CD4-positive, CD25-positive, alpha-beta regulatory T cell (primary cell): ENCODE measurements at places on chromosomes 6 and 20. TPM values are rescaled to one million over a fixed set of nuclear protein-coding genes. Genes with fewer than 3 reads are reported as not detected.

Gene PKHD1
- not detected for polyA plus RNA-seq

GRCh38 chr20:45282700-45283550, 23.7 kb upstream of the RBPJL start:
- no peak for DNase-seq

DNA sequence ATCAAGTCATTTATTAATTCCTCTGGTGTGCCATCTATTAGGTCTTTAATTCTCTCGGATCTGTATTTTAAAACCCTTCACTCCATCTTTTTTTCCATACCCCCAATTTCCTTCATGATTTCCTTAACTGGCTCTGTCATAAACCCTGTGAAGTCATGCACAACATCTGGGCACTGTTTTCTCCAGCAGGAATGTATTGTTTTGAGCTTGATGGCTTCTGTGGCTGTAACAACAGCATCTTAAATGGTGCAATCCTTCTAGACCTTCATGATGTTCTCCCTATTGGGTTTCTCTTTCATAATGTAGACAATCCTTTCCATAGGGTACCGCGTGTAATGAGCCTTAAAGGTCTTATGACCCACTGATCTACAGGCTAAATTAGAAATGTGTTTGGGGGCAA, 29.0 kb downstream of the CDK19 start:
- DNase-seq = no peak

- DNase-seq = no peak
Measured at GRCh38 chr20:25067102-25067987, 9.4 kb upstream of the ACSS1 start.

DNA sequence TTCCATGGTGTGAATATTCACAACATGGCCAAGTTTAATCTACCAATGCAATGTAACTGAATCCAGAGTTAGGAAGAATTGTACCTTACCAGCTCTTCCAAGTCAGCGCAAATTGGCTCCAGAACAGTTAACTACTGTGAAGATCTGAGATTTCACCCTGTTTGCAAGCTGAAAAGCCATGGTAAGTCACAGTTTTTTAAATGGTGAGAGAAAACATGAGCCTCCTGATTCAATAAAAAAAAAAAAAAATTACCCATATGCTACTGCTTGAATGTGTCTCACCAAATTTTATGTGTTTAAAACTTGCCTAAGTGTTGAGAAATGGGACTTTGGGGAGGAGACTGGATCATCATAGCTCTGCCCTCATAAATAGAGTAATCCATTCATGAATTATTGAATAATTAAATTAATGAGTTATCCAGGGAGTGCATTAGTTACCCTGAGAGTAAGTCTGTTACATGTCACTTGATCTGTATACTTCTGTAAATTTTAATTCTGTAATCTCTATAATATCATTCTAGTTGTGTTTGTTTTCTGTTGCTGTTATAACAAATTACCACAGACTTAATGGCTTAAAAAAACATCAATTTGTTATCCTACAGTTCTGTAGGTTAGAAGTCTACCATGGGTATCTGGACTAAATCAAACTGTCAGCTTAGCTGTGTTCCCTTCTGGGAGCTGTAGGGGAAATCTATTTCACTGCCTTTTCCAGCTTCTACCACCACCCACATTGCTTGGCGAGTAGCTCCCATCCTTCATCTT, 1355.9 kb downstream of the GRIK2 start:
- DNase-seq = no peak

DNA sequence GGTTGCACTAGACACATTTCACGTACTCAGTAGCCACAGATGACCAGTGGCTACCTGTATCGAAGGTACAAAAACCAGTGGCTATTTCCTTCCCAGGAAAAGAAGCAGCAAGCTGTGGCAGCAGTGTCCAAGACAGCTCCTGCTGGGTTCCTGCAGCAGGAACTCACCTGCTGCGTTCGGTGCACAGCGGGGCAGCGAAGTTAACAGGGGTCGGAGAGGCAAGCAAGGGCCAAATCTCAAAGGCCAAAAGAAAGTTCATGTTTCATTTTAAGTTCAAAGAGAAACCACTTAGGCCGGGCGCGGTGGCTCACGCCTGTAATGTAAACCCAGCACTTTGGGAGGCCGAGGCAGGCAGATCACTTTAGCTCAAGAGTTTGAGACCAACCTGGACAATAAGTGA, 26.9 kb downstream of the ASIP start:
- DNase-seq = no peak

DNA sequence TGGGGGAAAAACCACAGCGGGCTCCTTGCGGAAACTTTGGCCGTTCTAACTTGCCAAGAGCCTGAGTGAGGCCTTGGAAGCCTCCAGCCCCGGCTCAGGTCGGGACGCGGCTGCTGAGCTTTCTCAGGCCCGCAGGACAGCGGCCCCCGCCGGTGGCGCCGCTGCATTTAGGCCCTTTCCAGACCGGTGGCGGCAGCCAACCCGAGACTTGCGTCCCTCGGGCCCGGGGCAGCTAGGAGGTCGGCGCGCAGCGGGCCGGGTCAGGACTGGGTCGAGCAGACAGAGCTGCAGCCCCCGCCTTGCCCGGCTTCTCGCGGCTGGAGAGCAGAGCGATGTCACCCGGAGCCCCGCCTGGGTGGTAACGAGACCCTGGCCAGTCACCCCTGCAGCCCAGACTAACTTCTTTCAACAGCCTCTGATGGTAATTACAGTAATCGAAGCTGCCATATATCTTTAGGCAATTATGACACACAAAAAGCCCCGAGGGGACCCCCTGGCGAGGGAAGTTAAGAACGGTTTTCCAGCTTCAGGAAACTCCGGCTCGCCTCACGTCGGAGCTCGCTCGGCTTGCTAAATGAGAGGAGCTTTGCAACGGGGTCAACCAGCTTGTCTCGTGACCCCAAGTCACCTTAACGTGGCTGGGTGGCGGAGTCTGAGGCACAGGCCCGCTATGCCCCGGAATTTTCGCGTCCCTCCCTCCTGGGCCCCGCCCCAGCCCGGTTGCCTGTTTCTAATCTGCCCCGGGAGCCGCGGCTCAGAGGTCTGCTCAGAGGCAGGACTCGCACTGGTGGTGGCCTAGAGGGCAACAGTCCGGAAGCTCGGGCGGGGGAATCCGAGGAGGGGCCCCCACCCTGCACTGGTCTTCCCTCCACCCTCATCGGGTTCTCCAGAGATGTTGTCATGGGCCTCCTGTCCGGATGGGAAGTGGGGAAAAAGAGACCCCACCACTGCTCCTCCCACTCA, 3.0 kb downstream of the NR2E1 start:
- DNase-seq = no peak

- DNase-seq = no peak
Measured at GRCh38 chr20:58361481-58362205, 27.4 kb upstream of the VAPB start.

DNA sequence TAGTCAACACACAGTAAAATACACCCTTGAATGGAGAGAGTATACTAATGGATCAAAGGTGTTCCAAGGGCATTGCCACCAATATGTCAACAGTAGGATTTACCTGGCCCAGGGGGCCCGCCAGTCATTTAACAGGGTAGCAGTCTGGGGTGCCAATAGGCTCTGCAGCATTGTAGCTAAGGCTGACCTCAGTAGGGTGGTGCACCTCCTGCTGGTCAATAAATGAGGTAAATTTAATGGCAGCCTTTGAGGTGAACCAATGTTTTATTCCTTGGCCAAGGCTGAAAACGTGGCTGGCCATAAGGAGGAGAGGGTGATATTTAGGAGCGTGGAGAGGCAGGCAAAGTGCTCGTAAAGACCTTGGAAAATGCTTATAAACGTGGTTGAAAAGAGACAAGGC, 147.2 kb downstream of the RPS12 start:
- DNase-seq = no peak

Gene HCK
- polyA plus RNA-seq = 0.23 TPM

DNA sequence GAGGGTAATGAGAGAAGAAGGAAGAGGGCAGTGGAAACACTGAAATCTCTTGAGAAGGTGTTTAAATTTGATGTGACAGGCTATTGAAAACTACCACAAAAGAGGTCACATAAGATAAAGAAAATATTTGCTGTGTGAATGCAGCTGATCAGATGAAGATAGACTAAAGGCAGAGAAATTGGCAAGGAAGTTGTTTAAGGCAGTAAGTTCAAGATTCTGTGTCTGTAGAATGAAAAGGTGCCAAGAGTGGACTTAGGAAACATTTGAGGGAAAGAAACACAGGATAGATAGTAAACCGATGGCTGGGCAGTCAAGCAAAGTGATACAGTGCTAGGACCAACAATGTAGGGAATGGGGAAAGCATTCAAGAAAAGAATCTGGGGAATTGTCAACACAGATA, 332.3 kb upstream of the MARCKS start:
- DNase-seq = no peak

Gene RAE1
- polyA plus RNA-seq = 52.1 TPM

DNA sequence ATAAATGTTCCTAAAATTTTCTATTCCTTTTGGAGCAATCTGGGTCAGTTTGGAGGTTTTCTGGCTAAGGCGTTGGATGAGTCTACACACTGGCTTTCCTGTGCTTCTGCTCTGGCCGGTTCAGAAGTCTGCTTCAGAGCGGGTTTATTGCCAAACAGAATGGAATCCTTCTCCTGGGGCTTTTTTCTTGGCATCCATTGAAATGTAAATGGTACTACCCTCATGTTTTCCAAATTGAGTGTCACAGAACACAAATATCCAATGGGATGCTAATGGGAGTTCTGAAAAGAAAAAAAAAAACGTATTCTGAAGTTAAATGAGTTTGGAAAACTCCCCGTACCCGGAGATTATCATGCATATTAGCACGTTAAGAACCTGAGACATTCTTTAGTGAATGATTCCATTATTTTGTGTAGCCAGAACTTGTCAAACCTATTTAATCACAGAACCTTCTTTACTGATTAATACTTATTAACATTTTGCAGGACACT, 930.3 kb downstream of the QKI start:
- DNase-seq = no peak

DNA sequence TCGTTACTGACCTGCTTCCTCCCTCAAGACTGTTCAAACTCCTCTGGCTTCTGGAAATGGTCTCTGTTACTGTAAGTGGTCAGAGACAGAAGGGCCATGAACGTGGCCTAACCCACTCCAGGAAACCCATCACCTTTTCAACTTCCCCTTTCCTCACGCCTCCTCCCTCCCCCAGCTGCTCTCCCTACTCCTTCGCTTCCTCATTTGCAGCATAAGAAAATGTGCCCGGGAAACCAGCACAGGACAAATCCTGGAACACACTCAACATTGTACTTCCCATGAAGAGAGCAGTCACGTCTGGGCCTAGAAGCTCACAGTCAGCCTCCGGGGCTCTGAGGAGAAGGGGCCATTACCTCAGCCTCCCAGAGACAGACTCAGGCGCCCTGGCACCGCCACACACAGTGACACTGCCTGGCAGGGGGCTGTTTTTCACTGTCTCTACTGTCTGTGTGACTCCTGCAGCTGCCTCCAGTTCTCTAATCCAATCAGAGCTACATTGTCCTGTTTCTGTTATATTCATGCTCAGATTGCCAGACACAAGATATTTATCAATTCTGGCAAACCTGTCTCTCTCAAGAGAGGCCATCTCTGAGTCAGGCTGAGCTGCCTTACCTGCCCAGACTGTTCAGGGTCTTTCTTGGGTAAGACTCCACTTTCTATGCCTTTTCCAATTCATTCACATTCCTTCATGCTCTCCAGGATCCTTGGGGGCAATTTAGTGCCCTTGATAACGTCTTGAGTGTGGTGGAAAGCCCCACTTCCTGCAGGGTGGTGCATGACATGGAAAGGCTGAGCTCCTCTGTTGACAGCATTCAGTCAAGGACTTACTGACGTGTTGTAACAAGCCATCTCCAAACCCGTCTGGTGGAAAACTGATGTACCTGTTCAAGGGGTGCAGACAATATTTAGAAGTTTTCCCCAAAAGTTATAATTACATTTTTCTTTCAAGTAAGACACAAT, 242.2 kb downstream of the HIVEP2 start:
- no peak for DNase-seq

DNA sequence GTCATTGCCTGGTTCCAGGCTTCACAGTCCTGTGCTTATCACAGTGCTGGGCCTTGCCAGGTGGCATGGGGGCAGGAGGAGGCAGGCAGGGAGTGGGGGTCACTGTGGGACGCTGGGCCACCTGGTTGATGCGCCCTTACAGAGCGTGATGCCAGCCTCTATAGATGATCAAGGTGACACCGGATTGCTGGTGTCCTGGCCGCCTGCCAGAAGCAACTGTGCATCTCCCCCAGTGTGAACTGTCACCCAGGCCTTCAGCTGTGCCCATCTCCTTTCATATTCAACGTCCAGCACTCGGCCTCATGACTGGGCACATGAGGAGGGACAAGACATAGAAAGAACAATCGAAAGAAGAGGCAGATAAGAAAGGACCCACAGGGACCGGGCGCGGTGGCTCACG, 318.9 kb downstream of the TAF4 start:
- DNase-seq = no peak

- no peak for DNase-seq
Measured at GRCh38 chr6:124924333-124924759, 37.9 kb upstream of the RNF217 start.

DNA sequence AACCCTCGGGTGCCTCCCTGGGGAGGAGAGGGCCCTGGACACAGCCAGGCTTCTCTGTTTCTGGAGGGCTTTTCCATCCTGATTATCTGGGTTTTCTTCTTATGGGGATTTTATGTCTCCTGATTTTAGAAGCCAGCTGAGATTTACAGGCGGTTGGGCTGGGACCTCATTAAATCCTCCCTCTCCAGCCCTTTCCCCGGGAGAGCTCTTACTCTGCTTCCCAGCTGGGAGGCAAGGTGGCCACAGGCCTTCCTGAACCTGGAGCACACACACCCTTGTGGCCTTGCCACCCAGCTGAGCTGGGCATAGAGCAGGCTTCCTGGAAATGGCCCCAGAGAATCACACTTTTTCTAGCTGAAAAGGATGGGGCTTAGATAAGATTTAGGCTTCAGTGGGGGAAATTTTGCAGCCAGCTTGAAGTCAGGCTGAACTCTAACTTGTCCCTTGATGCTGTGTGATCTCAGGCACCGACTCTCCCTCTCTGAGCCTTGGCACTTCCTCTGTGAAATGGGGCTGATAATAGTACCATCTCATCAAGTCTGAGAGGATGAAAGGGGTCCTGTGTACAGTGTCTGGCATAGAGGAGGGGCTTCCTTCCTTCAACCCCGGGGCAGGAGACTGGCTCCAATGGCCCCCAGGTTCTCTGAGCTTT, 16.6 kb downstream of the VSTM2L start:
- DNase-seq = no peak

Gene KCNK16
- polyA plus RNA-seq = not detected

Gene QRSL1
- 8.6 TPM for polyA plus RNA-seq

GRCh38 chr20:33163856-33164762, 3.9 kb upstream of the BPIFA2 start:
- DNase-seq = no peak

Gene TNNC2
- polyA plus RNA-seq = 0.49 TPM
